ENCODE measurements at places on chromosomes 13 and 19. TPM values are rescaled to one million over a fixed set of nuclear protein-coding genes. Genes with fewer than 3 reads are reported as not detected.
A peak's percentile ranks its signal among the peaks of the same experiment; 100 is the strongest.

TIMM29 gene
- 19.4 TPM for total RNA-seq

MAB21L1 gene
- total RNA-seq: 20.7 TPM

MYO16 gene
- 0.23 TPM for total RNA-seq

ATF5 gene
- 19.8 TPM for total RNA-seq

CEACAM20 gene
- 1.5 TPM for total RNA-seq

SSC5D gene
- total RNA-seq: 0.04 TPM

DNA sequence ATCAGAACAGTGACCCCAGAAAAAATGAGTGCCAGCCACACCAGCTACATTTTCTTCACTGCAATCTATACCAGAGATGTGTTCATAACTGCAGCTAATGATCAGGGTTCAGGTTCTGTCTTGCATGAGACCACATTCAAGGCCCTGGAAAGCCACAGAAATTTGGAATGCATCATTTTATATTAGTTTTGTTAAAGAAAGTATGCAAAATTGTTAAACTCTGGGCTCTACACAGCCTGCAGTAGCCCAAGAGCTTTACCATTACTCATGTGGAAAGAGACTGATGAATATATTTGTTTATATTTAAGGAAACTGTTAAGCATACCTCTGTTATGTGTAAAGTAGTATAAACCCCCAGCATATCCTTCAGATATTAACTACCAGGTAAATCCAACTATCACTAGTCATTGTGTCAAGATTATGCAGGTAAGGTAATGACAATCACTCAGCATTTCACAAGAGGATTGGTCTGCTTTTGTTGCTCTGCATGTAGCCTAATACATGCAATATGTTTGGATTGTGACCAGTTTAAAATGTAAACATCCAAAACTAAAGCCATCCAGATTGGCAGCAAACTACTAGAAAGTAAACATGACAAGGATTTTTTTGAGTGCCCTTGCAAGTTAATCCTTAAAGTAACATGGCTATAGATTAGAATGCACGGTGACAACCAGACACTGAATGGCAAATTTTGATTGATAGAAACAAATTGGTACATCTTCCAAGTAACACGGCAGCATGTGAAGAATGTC lies 429.1 kb upstream of the ARGLU1 start:
- no peaks in the 10 kb centered on the region for H3K36me3 ChIP-seq
- DNase-seq: no peak
- no peaks in the 10 kb centered on the region for H3K27me3 ChIP-seq
- H3K4me3 ChIP-seq: no peak overlapping the region
- peak overlapping the region; percentile 68 for H3K27ac ChIP-seq

DNA sequence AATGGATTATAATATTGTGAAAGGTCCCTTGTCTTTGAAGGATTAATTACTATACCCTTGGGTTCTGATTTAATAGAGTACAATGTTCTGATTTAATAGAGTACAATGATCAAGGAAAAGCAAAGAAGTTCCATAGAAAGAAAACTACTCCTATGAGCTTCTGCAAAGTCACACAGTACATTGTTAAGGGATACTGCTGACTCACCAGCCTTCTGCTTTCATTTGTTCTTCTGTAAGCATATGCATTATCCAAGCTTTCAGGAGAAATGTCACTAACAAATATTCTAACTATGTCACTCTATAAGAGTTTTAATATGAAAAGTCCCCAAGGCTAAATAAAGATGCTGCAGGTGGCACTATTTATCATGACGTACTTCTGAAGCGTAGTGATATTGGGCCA lies 396.7 kb downstream of the RFC3 start:
- H3K4me3 ChIP-seq: no peak overlapping the region
- no peaks in the 10 kb centered on the region for H3K27me3 ChIP-seq
- no peak for DNase-seq
- no peaks in the 10 kb centered on the region for H3K36me3 ChIP-seq
- no peaks in the 10 kb centered on the region for H3K4me1 ChIP-seq

DNA sequence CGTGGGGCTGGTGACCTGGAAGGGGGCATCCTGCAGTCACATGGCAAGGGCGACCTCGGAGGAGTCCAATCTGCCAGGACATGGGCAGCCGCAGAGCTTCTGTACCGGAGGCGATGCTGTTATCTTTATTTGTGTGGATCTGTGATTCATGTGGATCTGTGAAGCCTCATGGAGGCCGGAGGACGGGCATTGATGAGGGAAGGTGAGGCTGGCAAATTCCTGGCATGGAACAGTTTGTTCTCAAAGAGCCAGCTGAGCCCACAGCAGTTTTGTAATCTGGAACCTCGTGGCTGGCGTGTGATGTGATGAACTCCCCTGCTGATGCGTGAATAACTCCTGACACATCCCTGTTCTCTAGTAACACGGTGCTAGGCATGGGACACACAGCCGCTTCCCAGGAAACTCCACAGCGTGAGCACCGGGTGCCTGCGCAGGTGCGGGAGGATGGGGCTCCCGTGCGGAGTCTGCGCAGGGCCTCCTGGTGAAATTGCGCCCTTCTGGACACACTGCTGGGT lies 40.4 kb downstream of the ATP11A start:
- no peak overlapping the region for H3K4me3 ChIP-seq
- peak overlapping the region; percentile 76 for H3K27ac ChIP-seq
- no peaks in the 10 kb centered on the region for H3K27me3 ChIP-seq
- no peak for DNase-seq

- DNase-seq: no peak
- H3K27ac ChIP-seq: peak overlapping the region; percentile 68
- no peaks in the 10 kb centered on the region for H3K27me3 ChIP-seq
- H3K4me3 ChIP-seq: no peak overlapping the region
- H3K4me1 ChIP-seq: no peaks in the 10 kb centered on the region
These were observed 57.6 kb upstream of the MEDAG start for GRCh38 chr13:30848332-30849027.

GRCh38 chr13:49538404-49538803 lies 42.7 kb downstream of the PHF11 start:
- H3K4me3 ChIP-seq: no peak overlapping the region
- no peaks in the 10 kb centered on the region for H3K27me3 ChIP-seq
- H3K36me3 ChIP-seq: no peaks in the 10 kb centered on the region
- no peak for DNase-seq
- H3K4me1 ChIP-seq: no peaks in the 10 kb centered on the region

- peaks cover 14% of the 10 kb centered on the region for H3K4me1 ChIP-seq
- no peaks in the 10 kb centered on the region for H3K27me3 ChIP-seq
- no peak overlapping the region for H3K27ac ChIP-seq
- no peaks in the 10 kb centered on the region for H3K36me3 ChIP-seq
These were observed 18.8 kb downstream of the CYTH2 start for GRCh38 chr19:48487948-48488347.

GRCh38 chr13:23609874-23610576 lies 39.8 kb downstream of the TNFRSF19 start:
- DNase-seq: no peak
- peaks cover 10% of the 10 kb centered on the region for H3K4me1 ChIP-seq
- no peaks in the 10 kb centered on the region for H3K27me3 ChIP-seq
- no peak overlapping the region for H3K4me3 ChIP-seq

DNA sequence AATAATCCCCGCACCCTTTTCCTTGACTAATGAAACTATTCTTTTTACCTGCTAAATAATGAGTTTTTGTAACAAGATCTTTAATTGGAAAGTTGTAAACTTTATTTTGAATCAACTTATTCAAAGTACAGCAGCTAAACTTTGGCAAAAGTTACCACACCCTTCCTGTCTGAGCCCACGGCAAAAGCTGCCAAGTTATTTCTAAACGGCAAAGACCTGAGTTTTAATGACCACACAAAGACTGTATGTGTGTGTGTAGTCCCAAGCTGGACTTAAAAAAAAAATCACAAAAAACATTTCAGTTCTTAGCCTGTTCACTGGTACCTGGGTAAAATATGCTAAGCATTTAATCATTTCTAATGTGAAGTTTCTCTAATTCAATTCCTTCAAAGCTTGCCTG lies 60.7 kb downstream of the ZAR1L start:
- DNase-seq: no peak
- no peaks in the 10 kb centered on the region for H3K36me3 ChIP-seq
- H3K4me3 ChIP-seq: no peak overlapping the region
- peaks cover 10% of the 10 kb centered on the region for H3K4me1 ChIP-seq

GRCh38 chr13:23377983-23378632 lies 55.4 kb downstream of the SACS start:
- H3K27me3 ChIP-seq: no peaks in the 10 kb centered on the region
- peak overlapping the region; percentile 86 for H3K27ac ChIP-seq
- no peaks in the 10 kb centered on the region for H3K36me3 ChIP-seq
- H3K4me1 ChIP-seq: peaks cover 20% of the 10 kb centered on the region
- DNase-seq: peak; percentile 68
- H3K4me3 ChIP-seq: no peak overlapping the region

DNA sequence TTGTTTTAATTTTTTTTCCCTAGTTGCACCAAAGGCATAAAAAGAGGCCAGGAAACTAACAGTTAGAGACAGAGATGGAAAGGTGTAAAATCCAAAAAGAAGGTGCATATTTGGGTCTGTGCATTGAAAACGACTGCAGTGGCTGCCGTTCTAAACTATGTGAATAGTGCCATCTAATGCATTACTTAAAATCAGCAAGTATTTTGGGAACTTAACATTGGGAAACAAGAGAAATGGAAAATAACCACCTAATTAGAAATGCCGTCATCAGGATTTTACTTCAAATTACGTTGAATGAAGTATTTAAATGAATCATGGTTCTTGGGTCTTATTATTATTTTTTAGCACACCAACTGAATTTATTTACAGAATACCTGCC lies 189.5 kb upstream of the MIR17HG start:
- H3K36me3 ChIP-seq: no peaks in the 10 kb centered on the region
- no peak overlapping the region for H3K27ac ChIP-seq
- peaks cover 5% of the 10 kb centered on the region for H3K4me1 ChIP-seq
- H3K27me3 ChIP-seq: no peaks in the 10 kb centered on the region
- no peak for DNase-seq
- no peak overlapping the region for H3K4me3 ChIP-seq

- DNase-seq: no peak
- H3K27me3 ChIP-seq: no peaks in the 10 kb centered on the region
- H3K4me3 ChIP-seq: no peak overlapping the region
- no peaks in the 10 kb centered on the region for H3K36me3 ChIP-seq
These were observed 166.2 kb downstream of the DLEU7 start for GRCh38 chr13:50677258-50677657.
